ENCODE measurements at places on chromosomes 4 and X.

GRCh38 chrX:33128048-33128805, 83.1 kb downstream of the DMD start:
- no peak for DNase-seq

DNA sequence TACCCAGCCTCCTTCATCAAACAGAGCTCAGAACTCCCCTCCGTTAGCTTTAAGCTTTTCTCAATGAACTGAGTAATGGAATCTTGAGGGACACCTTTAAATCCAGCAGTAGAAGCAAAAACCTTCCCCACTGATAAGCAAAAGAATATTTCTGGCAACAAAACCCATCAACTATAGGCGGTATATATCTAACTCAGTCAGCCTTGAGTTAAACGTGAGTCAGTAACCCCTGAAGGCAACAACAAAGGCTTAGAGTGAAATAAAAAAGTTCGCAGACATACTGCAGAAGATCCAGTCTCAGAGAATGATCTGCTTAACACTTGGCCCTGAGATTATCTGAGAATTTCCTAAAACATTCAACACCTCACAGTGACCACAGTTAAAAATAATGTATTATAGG, 77.2 kb downstream of the DMD start:
- DNase-seq, result no peak

DNA sequence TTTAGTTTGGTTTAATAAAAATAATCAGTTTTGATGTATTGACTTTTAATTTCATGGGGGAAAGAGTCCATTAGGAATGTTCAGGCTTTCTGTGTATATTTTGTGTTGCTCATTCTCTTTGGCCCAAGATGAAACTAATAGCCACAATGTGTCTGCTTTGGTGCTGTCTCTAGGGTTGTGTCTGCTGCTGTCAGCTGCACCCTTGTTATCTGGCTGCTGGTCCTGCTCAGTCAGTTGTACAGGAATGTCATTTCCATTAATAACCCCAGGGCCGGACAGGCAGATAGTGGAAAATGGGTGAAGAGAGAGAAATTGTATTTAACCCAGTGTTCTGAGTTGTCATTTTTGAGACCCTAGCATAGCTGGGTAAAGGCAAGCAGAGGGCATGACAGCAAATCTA, 115.1 kb downstream of the PHEX start:
- DNase-seq, result no peak

GRCh38 chr4:171265190-171265818, 547.9 kb upstream of the GALNTL6 start:
- no peak for DNase-seq

- DNase-seq, result no peak
Measured at GRCh38 chr4:7434766-7435150, at the start of gene PSAPL1. PSAPL1 (minus strand) TSS chr4:7434930; CDS start chr4:7434879, 51 bp downstream.

- DNase-seq, result no peak
Measured at GRCh38 chrX:32937043-32937442, 274.3 kb downstream of the DMD start.

DNA sequence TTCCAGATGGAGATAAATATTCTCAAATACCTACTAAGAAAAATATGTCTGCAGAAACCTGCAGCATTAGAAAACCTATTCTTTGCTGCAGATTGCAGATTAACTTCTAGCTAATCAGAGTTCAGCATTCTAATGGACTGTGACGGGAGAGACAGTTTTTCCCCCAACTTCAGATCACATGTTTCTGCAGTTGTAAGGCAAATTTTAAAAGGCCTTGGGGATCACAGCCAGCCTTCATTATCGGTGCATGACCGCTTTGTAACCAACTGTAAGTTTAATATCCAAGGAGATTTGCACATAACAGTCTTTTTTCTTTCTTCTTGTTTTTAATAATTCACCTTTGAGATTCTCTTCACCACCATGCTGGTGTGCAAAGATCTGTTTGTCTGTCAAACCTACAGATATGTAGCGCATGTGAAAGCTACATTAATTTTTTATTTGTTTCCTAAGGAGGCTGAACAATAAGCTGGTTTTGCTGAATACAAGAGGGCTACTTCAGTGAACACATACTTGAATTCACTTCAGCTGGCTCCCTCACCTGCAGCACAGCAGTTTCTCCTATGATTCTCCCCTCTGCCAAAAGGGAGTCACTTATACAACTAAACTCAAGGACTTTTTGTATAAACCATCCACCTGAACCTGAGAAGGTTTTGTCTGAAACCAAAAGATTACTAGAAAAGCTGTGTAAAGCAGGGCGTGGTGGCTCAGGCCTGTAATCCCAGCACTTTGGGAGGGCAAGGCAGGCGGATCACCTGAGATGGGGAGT, 488.5 kb downstream of the RPA4 start:
- DNase-seq, result no peak

DNA sequence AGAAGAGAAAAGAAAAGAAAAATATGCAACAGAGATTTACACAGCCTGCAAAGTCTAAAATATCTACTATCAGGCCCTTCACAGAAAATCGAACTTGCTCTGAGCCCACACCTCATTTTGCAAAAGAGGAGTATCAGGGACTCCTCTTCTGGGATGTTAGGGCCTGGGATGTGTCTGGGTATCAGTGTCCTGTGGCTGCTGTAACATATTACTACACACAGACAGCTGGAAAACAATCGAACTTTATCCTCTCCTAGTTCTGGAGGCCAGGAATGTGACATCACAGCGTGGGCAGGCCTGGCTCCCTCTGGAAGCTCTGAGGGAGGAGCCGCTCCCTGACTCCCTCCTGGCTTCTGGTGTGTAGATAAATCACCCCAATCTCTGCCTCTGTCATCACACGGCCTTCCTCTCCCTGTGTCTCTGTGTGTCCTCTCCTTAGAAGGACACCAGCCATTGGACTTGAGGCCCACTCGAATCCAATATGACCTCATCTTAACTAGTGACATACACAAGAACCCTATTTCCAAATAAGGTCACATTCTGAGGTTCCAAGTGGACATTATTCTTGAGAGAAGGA, 52.9 kb downstream of the PPP2R2C start:
- no peak for DNase-seq

GRCh38 chr4:153438916-153439756, 27.0 kb upstream of the TMEM131L start:
- peak; percentile 68 for DNase-seq

GRCh38 chrX:68307769-68308168, 125.5 kb downstream of the OPHN1 start:
- DNase-seq, result no peak

DNA sequence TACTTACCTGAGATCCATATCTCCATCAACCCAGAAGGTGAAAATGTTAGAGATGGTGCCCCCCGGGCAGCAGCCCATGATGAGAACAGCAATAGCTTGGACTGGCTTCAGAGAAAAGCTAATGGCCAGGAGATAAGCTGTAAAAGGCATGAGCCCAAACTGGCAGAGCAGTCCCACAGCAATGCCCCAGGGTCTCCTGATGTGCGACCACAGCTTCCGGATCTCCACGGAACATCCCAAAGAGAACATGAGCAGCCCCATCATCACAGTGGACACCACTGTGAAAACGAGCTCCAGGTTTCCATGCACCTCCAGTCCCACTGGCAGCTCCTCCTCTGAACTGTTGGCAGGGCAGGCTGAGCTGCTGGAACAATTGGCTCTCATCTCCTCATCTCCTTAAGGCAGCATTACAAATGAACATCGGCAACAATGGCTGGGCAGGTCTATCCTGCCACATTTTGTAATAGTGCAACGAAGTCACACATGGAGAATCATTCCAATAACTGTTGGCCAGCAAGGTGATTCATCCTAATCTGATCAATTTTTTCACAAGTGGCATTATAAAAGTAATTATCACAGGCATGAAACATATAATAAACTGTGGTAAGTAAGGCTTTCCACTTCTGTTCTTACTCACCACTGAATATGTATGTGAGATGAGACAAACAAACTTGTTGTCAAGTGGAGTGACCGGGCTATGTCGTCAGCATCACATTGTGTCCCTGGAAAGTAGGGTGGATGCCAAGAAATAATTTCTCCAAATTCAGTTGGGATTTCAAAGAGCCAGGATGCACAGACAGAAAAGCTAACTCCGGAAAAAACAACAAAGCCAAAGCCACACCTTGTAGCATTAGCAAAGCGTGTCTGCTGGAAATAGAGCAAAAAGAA, at the start of gene SLC10A6:
Gene SLC10A6, minus strand, starts transcription at position 653 of the 888 bp plus-strand sequence. Its CDS starts 269 bp downstream, at position 384.
- no peak for DNase-seq

Data from RPMI8226 (cell line).